Neural progenitor cell (in vitro differentiated cells): ENCODE measurements at places on chromosomes 2 and 18. TPM values are rescaled to one million over a fixed set of nuclear protein-coding genes. Genes with fewer than 3 reads are reported as not detected.

- H3K27ac ChIP-seq, result no peak overlapping the region
- H3K4me3 ChIP-seq, result no peak overlapping the region
- H3K36me3 ChIP-seq, result no peaks in the 10 kb centered on the region
- peaks cover 4% of the 10 kb centered on the region for H3K4me1 ChIP-seq
- DNase-seq, result no peak
Observed at GRCh38 chr2:14297340-14297739, 335.2 kb upstream of the LRATD1 start.

The BCL2 gene
- 4.2 and 4.9 TPM in 2 replicates for total RNA-seq

GRCh38 chr2:43344868-43345373 lies 118.5 kb upstream of the ZFP36L2 start:
- no peak overlapping the region for H3K27ac ChIP-seq
- DNase-seq, result no peak
- H3K4me1 ChIP-seq, result peaks cover 37% of the 10 kb centered on the region
- no peak overlapping the region for H3K4me3 ChIP-seq
- no peaks in the 10 kb centered on the region for H3K27me3 ChIP-seq

The GKN2 gene
- not detected in 2 replicates for total RNA-seq

The TLX2 gene
- total RNA-seq, result not detected in 2 replicates

The POTEC gene
- 0.06 TPM in 1 of 2 replicates, not detected in the other for total RNA-seq

- peak; percentile 69 for DNase-seq
- H3K27me3 ChIP-seq, result no peaks in the 10 kb centered on the region
- no peaks in the 10 kb centered on the region for H3K36me3 ChIP-seq
- H3K4me1 ChIP-seq, result peaks cover 56% of the 10 kb centered on the region
- H3K27ac ChIP-seq, result peak overlapping the region; percentile 74
Observed at GRCh38 chr2:200379481-200380090, 73.1 kb downstream of the SPATS2L start.

The SLC16A14 gene
- 10.8 and 12.4 TPM in 2 replicates for total RNA-seq

GRCh38 chr18:52045946-52046675 lies 293.9 kb upstream of the DCC start:
- peaks cover 37% of the 10 kb centered on the region for H3K4me1 ChIP-seq
- no peak overlapping the region for H3K27ac ChIP-seq

DNA sequence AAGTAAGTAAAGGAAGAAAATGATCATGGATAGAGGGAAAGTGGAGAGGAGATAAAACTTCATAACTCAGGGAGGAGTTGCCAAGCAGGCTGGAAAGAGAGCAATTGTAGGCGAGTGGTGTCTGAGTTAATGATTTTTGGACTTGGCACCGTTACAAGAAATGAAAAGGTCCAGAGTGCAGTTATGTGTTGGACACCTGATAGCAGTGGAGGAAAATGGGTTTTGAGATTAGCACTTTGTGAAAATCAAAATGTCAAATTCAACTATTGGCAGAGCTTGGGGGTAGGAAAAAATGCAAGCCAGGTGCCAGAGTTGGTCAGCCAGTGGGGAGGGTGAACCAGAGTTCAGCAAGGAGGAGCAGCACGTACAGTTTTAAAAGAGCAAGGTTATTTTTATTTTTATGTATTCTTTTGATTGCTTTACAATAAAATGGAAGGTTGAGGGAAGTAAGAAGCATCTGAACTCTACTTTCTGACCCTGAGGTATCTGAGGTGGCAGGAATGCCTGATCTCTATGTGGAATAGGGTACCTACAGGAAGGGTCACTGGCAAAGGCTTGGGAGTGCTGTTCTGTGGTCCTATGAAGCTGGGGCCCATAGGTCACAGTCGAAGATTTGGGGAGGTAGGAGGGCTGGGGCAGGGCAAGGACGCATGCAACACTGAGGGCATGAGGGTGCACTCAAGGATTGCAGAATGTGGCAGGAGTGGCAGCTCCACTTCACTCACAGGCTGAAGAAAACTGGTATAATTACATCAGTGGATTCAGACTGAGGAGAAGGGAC lies 127.5 kb downstream of the CD8B2 start:
- no peak overlapping the region for H3K4me3 ChIP-seq
- no peaks in the 10 kb centered on the region for H3K4me1 ChIP-seq
- no peaks in the 10 kb centered on the region for H3K36me3 ChIP-seq

The GPAT2 gene
- total RNA-seq, result not detected in 2 replicates

DNA sequence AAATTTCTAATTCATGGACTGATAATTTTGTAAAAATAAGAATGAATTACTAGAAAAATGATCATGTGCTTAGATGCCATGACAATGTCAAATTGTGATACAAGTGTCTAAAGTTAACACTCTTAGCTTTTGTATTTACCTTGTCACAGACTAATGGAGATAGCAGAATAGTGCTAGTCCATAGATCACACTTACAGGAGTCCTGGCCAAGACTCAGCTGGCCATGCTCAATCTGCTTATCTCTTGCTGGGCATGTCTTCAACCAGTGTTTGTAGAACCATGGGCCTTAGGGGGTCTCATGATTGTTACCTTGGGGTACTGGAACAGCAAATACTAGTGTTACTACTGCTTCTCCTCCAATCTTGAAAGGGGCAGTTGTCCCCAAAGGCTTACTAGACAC lies 44.0 kb downstream of the TET3 start:
- no peak overlapping the region for H3K4me3 ChIP-seq
- H3K27ac ChIP-seq, result no peak overlapping the region
- H3K36me3 ChIP-seq, result no peaks in the 10 kb centered on the region
- no peaks in the 10 kb centered on the region for H3K27me3 ChIP-seq

The UGT1A7 gene
- not detected in 2 replicates for total RNA-seq

DNA sequence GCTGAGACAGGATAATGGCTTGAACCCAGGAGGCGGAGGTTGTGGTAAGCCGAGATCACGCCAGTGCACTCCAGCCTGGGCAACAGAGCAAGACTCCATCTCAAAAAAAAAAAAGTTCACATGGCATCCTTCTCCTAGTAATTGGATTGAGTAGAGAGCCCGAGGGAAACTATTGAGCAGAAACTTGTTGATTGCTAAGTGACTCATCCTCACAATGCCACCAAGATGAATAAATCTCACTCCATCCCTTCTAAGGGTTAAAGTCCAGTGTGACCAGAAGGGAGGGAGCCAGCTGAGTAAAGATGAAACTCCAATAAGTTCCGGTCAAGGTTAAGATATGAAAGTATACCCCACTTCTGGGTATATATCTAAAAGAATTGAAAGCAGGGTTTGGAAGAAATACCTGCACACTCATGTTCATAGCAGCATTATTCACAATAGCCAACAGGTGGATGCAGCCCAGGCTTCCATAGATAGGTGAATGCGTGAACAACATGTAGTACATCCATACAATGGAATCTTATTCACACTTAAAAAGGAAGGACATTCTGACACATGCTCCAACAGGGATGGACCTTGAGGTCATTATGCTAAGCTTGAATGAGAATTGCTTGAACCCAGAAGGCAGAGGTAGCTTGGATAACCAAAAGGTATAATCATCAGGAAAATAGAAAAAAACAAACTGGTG lies 13.0 kb upstream of the FHL2 start:
- H3K4me1 ChIP-seq, result no peaks in the 10 kb centered on the region
- DNase-seq, result no peak
- no peaks in the 10 kb centered on the region for H3K27me3 ChIP-seq
- H3K27ac ChIP-seq, result no peak overlapping the region
